ENCODE measurements at places on chromosomes 6 and 20.

- no peak for DNase-seq
Measured at GRCh38 chr6:109450801-109451200, 4.8 kb downstream of the MICAL1 start.

DNA sequence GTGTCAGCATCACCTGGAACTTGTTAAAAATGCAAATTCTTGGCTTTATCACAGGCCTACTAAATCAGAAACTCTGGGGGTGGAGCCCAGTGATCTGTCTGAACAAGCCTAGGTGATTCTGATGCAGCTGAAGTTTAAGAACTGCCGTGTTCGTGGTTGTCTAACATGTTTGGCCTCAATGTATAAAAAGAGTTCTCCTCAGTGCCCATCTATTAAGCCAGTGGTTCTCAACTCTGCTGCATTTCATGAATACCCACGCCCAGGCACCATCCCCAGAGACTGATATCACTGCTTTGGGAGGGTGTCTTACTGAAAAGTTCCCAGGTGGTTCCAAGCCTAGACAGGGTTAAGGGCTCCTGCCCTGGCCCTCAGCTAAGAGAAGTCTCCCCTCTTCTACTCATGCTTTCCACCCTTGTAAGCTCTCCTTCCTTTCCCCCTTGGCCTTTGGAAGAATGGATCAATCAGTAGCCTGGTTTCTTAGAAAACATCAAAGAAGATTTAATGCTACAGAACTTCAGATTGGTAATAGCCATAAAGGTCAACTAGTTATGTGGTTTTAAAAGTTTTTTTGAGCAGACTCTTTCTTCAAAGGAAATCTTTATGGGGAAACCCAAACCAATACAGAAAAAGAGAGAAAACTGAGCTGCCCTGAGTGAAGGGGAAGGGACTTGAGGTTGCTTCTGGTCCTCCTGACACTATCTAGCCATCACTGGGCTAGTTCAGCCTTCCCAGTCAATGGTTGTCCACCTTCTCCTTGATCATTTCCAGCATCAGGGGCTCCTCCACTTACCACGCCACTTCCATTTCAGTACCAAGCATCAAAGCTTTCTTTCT is 38.9 kb upstream of the TNFAIP3 start:
- no peak for DNase-seq

DNA sequence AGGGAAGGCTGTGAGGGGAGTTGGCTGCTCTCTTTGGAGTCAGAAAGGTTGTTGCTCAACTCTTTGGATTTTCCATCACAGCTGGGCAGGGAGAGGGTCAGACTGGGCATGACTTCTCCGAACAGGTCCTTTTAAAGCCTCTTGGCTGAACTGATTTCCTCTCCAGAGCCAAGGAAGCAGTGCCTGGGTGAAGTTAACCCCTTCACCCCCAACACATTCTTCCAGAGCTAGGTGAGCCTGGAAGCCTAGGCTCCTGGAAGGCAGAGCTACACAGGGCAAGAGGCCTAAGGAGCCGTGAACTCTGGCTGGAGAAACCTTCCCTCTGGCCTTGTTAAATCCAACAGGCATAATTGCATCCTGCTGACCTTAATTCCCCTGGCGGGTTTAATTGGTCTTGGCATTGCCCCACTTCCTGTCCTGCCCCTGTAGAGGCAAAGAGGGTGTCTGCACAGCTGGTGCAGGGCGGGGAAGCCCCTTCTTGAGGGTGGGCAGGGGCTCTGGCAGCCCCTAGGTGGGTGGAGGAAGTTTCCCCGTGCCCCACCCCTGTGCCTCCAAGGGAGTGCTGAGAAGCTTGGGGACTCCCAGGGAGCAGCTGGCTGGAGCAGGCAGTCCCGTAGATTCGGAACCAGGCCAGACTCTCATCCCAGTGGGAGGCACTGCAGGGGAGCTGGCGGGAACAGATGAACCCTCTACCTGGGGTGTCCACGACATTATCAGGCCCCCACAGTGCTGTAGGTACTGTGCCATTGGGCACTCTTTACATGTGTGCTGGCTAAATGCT is 3.6 kb upstream of the MYLK2 start:
- DNase-seq: no peak

DNA sequence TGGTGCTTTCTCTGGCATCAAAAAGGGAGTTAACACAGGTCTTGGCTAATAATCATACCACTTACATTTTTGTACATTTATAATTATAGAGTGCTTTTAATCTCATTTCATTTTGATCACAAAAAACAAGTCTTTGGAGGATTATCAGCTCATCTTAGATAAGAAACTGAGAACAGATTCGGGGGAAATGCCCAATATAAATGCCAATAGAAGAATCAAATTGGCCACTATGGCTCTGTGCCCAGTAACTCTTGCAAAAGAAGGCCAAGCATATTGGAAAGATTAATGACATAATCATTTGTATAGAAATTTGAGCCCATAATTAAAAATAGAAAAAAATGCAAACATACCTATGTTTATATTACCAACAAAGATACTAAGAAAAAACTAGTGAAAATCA is 42.5 kb downstream of the IPCEF1 start:
- DNase-seq: no peak

DNA sequence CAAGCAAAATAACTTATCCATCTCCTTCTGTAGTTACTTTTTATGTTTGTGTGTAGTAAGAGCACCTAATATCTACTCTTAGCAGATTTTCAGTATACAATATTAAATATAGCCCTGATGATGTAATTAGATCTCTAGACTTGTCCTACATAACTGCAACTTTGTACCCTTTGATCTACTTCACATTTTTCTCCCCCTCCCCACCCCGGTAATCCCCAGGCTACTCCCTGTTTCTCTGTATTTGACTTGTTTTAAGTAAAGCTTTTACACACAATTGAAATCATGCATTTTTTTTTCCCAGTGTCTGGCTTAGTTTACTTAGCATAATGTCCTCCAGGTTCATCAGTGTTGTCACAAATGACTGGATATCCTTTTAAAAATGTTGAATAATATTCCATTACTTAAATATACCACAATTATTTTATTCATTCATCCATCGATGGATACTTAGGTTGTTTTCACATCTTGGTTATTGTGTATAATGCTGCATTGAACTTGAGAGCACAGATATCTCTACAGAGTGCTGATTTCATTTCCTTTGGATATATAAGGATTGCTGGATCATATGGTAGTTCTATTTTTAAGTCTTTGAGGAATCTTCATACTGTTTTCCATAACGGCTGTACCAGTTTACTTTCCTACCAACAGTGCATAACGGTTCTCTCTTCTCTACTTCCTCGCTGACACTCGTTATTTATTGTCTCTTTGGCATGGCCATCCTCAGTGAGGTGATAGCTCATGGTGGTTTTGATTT is 212.7 kb downstream of the CDKAL1 start:
- no peak for DNase-seq

GRCh38 chr6:30890646-30891449 is 6.5 kb downstream of the DDR1 start:
- DNase-seq: no peak

- no peak for DNase-seq
Measured at GRCh38 chr6:68194846-68195478, 440.1 kb upstream of the ADGRB3 start.

DNA sequence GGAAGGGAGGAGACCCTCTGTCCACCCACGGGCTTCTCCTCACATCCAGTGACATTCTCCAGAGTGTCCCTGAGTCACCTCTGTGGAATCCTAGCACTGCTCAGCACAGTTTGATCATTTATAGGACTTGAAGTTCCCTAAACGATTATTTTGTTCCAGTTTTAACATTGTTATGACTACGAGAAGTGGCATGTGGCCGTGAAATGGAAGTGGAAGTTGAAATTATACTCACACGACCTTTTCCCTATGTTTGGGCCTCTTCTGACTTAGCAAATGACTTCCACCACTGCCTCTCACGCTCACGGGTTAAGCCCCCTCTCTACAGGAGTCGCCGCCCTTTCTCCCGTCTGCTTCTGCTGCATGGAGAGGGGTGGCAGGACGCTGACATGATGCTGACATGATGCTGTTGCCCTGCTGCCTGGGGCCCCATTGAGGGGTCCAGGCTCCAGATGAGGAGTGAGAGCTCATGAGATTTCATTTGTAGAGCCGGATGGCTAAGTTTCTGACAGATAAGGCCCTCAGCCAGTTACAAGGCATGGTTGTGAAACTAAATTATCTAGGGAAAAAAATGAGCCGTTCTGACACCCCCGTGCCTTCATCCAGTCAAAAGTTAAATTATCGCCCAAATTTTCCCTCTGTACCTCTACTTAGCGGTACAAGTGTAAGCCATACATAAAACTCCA is 153.6 kb upstream of the UST start:
- no peak for DNase-seq

- DNase-seq: no peak
Measured at GRCh38 chr20:44692932-44693480, 22.2 kb upstream of the CCN5 start.

DNA sequence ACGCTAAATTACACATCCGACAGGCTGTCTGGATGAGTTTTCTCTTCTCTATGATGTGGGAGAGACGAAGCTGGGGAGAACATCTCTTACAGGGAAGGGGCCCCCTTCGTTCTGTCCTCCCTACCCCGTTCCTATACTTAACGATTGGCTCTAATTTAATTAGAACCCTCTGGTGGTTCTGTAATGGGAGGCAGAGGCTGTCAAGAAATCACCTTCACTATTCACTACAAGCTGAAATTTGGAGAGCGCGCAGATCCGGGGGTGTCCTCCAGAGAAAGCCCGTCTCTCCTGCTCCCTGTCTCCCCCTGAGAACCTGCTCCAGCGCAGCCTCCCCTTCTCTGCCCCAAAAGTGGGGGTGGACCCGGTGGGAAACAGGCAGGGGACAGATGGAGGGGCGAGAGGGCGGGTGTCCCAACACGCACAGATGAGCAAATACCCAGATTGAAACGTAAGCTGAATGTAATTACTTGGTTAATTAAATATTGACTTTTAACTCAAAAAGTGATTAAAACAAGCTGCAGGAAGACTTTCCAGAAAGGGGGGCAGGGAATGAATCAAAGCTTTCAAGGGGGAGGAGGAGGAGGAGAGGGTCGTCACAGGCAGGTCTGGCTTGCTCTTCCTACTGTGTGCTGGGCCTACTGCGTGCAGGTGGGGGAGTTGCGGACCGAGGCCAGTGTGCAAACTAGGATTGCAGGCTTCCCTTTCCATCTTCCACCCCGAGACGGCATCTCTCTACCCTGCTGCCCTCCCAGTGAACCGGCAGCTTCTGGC is 1.3 kb downstream of the SULF2 start:
- no peak for DNase-seq

GRCh38 chr6:13354331-13355042 is 26.1 kb upstream of the TBC1D7 start:
- peak; percentile 85 for DNase-seq

GRCh38 chr20:36465109-36466080 is 75.9 kb upstream of the MYL9 start:
- DNase-seq: no peak

DNA sequence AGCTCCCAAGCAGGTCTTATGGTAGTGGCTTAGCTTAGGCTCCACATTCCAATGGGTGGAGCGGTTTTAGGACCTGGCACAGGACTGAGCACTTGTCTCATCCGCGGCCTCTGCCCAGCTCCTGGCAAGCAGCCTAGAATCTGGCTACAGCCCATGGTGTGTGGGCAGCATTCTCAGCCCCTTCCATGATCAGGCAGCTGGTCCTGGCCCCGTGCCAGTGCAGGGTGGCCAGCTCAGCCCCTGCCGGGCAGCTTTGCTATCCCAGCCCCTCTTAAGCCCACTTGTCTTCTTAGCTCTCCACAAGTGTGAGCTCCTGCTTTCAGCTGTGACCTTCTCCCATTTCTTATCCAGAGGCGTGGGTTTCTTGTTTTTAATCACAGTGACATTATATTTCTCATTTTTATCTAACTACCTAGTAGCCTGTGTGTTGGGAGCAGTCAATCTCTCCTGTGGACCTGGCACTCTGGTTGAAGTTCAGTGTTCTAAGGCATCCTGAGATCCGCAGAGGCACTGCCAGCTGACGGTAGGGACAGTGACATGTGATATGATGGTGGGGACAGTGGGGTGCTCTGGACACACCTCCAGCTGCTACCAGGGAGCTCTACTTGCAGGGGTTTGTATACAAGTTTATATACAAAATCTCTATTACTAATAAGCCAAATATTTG is 119.9 kb upstream of the PRND start:
- no peak for DNase-seq

DNA sequence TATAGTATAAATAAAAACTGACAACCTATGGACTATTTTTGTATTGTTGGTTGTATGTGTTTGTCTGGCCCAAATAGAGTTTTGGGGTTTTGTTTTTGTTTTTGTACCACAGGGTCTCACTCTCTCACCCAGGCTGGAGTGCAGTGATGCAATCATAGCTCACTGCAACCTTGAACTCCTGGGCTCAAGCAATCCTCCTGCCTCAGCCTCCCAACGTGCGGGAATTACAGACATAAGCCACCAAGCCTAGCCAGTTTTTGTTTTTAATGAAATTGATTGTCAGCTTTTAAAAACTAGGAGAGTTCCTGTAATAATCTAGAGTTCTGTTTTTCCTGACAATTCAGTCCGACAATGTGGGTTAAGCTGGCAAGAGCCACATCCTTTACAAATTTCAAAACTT is 98.7 kb downstream of the ZMYND8 start:
- no peak for DNase-seq
